ENCODE measurements at places on chromosomes 4 and X.

GRCh38 chr4:130043732-130044160 is 947.8 kb downstream of the C4orf33 start:
- DNase-seq = peak; percentile 4

GRCh38 chrX:29617725-29618124 is 597.6 kb upstream of the MAGEB2 start:
- no peak for DNase-seq

DNA sequence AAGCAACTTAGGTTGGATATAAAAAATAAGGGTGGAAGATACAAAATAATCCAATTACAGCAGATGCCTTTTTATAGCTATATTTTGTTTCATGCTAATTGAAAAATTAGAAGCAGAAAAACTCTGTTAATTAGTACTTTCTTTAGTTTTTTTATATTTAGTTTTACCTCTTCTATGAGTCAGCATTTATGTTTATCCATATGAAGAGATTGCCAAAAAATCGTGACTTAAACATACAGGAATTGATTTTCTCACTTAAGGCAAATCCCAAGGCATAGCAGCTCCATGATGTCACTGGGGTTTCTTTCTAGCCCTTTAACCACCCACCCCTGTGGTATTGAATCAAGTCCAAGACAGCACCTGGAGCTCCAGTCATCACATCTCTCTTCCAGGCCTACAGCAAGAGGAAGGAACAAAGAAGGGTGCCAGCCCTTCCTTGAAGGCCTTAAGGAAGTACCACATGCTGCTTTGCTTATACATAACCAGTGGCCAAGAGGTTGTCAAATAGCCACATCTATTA is 365.8 kb upstream of the TENM3 start:
- no peak for DNase-seq

DNA sequence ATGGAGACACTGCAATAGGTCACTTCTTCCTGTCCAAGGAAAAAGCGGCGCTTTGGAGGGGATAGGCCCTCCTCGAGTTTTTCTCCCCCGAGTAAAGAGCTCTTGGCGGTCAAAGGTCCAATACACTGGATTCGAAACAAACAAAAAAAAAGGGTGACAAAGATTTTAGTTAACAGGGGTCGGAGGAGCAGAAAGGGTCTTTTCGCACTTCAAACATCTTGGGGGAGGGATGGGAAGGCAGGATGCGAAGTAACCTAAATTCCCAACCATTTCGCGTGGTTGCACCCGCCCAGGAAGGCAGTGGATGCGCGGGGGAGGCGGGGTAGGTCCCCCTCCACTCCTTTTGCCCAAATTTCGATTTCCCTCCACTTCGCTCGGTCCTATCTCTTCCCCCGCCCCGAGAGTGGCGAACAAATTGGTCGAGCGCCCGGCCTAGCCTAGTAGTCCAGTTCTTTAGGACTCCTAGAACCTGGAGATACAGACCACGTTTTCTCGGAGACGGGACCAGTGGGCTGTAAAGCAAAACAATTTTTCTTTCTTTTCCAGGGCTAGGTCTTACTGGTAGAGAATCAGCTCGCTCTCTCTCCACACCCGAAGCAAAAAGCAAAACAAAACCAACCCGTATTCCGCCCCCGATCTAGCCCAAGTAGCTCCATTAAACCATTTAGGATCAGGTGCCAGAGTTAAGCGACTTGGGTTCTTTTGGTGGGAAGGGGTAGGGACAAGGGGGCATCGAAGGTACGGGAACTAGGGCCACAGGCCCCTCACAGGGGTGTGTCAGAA is 2.0 kb upstream of the STAG2 start:
- DNase-seq = peak; percentile 43

DNA sequence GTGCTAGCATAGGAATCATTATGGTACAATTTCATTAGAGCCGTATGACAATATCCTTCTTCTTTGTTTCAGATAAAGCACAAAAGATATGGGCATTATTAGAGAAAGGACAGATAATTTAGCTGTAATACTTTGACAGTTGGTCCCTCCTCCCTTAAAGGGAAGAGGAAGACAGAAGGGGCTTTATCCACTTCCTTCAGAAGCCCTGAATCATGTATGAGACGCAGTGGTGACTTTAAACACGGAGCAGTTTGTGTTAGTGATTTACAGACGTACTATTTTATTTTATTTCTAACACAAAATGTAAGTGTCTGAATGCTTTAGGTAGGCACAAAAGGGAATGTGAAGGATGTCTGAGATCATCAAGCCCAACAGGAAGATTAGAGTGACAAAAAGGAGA is 467.7 kb downstream of the IL15 start:
- no peak for DNase-seq
